Right lobe of liver (tissue), 6 donors: ENCODE measurements at places on chromosomes 16 and 17.

DNA sequence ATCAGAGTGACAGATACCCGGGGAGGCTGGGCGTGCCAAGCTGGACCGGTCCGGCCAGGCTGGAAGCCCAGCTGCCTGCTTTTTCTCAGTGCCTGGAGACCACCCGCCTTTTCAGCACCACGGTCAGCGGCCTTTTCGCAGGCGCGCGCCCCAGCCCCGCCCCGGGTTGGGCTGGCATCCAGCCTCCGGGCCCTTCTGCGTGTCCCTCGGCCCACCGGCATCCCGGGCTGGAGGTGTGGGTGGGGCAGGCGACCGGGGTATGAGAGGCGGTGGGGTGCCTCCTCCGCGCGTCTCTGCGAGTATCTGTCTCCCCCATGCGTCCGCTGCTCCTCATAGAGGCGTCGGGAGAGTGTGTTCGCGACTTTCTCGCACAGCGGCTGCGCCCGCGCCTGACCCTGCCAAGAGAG lies 102.5 kb downstream of the MRM1 start:
- H3K36me3 ChIP-seq = no peaks in the 10 kb centered on the region
- H3K27ac ChIP-seq = no peak overlapping the region
- peak; percentile 41 for DNase-seq
- H3K27me3 ChIP-seq = peaks cover 4% of the 10 kb centered on the region
- no peak overlapping the region for H3K4me3 ChIP-seq
- no peaks in the 10 kb centered on the region for H3K4me1 ChIP-seq

DNA sequence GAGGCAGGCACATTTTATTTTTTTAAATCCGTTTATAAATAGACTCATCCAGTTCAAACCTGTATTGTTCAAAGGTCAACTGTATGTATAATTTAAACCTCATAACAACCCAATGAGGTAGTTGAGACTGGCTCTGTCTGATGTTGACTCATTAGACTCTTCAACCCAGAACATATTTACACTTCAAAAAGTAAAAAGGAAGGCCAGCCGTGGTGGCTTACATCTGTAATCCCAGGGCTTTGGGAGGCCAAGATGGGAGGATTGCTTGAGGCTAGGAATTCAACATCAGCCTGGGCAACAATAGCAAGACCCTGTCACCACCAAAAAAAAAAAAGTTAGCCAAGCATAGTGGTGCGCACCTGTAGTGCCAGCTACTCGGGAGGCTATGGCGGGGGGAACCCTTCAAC lies 32.5 kb upstream of the DHRS7B start:
- no peak for DNase-seq
- H3K4me3 ChIP-seq = no peak overlapping the region

DNA sequence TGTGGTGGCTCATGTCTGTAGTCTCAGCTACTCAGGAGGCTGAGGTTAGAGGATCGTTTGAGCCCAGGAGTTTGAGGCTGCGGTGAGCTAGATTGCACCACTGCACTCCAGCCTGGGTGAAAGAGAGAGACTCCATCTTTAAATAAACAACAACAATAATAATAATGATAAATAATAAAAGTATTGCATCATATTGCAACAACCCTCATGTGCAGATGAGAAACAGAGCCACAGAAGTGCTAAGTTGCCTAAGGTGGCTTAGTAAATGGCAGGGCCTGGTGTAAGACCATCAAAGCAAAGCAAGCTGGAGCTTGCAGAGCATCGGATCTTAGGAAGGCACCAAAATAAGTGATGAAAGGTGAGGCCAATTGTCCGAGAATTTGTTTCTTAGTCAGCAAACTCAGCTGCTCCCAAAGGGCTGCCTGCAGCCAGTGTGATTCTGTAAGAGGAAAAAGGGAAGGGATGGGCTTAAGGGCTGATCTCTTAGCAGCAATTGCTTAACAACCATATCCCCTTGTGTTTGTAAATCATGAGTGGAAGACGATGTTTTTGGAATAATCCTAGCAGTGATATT lies 45.3 kb upstream of the HS3ST3A1 start:
- no peaks in the 10 kb centered on the region for H3K36me3 ChIP-seq
- no peaks in the 10 kb centered on the region for H3K4me1 ChIP-seq
- no peak overlapping the region for H3K27ac ChIP-seq

GRCh38 chr16:73220836-73221235 lies 172.9 kb upstream of the ZFHX3 start:
- no peak for DNase-seq
- no peaks in the 10 kb centered on the region for H3K36me3 ChIP-seq
- H3K27me3 ChIP-seq = no peaks in the 10 kb centered on the region
- no peak overlapping the region for H3K4me3 ChIP-seq

DNA sequence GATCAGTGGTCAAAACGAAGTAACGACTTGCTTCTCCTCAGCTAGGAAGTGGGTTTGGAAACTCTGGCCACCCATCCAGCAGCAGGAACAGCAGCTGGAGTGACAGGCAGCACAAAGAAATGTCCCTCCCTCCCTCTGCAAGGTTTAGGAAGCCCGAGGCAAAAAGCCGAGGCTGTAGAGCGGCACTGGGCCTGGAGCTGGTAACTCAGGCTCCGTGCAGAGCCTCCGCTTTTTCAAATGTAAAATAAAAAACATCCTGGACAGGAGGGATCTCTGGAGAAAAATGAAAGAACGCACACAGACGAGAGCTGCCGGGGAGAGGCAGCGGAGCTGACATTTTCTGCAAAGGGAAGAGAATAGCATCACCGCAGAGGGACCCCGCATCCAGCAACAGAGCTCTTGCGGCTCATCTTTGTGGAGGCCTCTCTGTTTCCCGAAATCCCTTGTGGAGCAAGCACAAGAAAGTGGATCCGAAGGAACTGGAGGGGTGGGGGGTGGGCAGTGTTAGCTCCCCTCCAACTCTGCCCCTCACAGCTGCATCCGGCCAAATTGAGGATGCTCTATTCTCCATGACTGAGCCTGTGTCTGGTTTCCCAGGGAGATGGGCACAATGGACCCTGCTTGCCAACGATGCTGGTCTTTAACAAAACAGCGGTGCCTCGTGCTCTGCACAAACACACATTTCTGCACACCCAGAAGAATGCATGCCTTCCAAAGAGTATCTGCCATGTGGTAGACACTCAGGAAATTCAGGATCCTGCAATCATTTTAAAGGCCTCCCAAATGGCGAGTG lies 335.5 kb upstream of the ZFHX3 start:
- no peak overlapping the region for H3K4me3 ChIP-seq
- no peaks in the 10 kb centered on the region for H3K27me3 ChIP-seq
- no peaks in the 10 kb centered on the region for H3K36me3 ChIP-seq

- peaks cover 74% of the 10 kb centered on the region for H3K4me1 ChIP-seq
- peak overlapping the region; percentile 97 for H3K27ac ChIP-seq
- no peaks in the 10 kb centered on the region for H3K27me3 ChIP-seq
- no peak overlapping the region for H3K4me3 ChIP-seq
Observed at GRCh38 chr17:40547079-40547784, 18.0 kb downstream of the CCR7 start.
